ENCODE measurements at places on chromosomes 3 and 15.

DNA sequence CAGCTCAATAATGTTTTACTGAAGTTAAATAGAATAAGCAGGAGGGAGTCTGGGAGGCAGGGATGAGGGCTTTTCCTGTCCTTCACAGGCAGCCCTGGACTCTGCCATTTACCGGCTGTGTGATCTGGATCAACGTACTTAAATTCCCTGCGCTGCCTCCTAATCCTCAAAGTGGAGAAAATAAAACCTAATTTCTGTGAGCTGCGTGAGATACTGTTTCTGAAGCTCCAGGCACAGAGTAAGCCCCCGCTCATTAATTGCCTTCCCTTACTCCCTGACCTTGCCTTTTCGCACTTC is 278 bp upstream of the PDIA5 start:
- peaks cover 31% of the 10 kb centered on the region for H3K4me1 ChIP-seq
- H3K27me3 ChIP-seq: peaks cover 12% of the 10 kb centered on the region
- peak overlapping the region; percentile 84 for H3K4me3 ChIP-seq
- DNase-seq: no peak

DNA sequence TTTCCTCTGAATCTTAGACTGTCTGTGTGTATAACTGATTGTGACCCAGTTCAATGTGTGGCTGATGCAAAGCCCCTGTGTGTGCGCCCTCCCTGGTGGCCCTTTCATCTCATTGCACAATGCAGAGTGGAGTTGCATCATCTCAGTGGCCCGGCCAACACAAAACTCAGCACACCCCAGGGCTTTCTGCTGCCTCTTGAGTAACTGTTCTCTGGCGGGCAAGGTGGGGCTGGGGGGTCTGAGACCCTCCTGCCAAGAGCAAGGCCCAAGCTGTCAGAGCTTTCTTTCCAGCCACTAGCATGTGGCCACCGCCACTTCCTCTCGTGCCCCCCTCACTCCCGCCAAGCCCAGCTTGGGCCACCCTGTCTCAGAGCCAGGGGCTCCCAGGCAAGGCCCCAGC is 80.7 kb upstream of the ALDH1L1 start:
- H3K36me3 ChIP-seq: no peaks in the 10 kb centered on the region

DNA sequence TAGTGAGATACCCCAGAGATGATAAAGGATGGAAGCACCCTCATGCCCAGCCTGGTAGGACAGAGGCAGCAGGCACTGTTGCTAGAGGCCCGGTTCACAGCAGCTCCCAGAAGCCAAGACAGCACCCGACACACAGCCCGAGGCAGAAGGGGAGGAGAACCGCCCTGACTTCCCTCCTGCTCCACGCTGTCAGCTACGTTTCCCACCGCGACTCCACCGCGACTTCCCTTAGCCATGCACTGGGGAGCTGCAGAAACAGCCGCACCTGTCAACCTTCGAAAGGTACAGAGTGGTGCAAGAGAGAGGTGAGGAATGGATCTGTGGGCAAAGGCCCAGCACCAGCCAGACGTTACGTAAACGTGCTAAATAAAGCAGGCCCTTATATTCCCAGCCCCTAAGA is 529.2 kb downstream of the GABRG3 start:
- H3K4me3 ChIP-seq: no peak overlapping the region
- H3K27ac ChIP-seq: no peak overlapping the region
- H3K4me1 ChIP-seq: peaks cover 12% of the 10 kb centered on the region
- H3K27me3 ChIP-seq: no peaks in the 10 kb centered on the region

DNA sequence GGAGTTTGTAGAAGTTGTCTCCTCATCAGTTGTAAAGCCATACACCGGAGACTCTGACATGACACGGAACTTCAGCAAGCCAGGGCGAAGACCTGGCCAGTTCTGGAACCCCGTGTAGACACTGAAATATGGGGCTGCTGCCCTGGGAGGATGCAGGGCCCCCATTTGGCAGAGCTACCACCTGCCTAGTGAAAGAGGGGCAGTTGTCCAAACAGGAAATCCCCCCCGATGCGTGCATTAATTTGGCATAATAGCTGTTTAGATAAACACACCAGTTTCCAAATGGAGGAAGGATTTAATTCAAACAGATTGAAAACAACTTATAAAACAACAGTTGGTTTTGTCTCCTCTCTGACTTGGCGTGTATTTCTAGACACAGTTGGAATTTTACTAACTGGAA is 357.2 kb downstream of the GABRG3 start:
- H3K4me1 ChIP-seq: peaks cover 5% of the 10 kb centered on the region
- no peak overlapping the region for H3K4me3 ChIP-seq
- H3K36me3 ChIP-seq: no peaks in the 10 kb centered on the region
- no peaks in the 10 kb centered on the region for H3K27me3 ChIP-seq
- DNase-seq: no peak

All from neural crest cell (in vitro differentiated cells).